ENCODE measurements at places on chromosomes 13 and 19.
A peak's percentile ranks its signal among the peaks of the same experiment; 100 is the strongest.

- peaks cover 44% of the 10 kb centered on the region for H3K36me3 ChIP-seq
- DNase-seq, result no peak
- H3K27me3 ChIP-seq, result no peaks in the 10 kb centered on the region
- H3K27ac ChIP-seq, result no peak overlapping the region
- peaks cover 16% of the 10 kb centered on the region for H3K4me1 ChIP-seq
These were observed 6.2 kb downstream of the PPP1R15A start for GRCh38 chr19:48878196-48879024.

GRCh38 chr19:29893606-29894284 lies 48.3 kb upstream of the URI1 start:
- DNase-seq, result no peak
- H3K36me3 ChIP-seq, result no peaks in the 10 kb centered on the region
- no peaks in the 10 kb centered on the region for H3K4me1 ChIP-seq

GRCh38 chr13:89846926-89847585 lies 1500.4 kb upstream of the MIR17HG start:
- H3K36me3 ChIP-seq, result no peaks in the 10 kb centered on the region
- H3K4me1 ChIP-seq, result no peaks in the 10 kb centered on the region
- H3K27ac ChIP-seq, result no peak overlapping the region
- no peak overlapping the region for H3K4me3 ChIP-seq
- no peak for DNase-seq

DNA sequence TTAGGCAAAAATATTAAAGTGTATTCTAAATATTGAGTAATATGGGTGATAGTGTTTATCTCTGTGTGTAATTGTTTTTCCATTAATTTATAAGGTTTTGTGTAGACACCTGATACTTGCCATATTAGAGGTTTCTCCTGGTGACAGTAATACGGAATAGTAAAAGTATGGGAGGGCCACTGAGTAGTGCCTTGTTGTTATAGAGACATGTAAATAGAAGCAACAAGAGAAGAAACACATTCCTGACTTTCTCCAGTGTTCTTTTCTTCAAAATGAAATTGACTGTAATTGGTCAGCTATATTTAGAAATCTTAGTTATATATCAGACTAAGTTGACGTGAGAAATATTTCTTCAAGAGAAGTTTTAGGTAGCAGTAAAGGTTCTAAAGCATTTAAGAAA lies 18.5 kb downstream of the RNASEH2B start:
- no peak for DNase-seq
- H3K27me3 ChIP-seq, result no peaks in the 10 kb centered on the region
- H3K4me1 ChIP-seq, result no peaks in the 10 kb centered on the region
- no peak overlapping the region for H3K27ac ChIP-seq
- no peak overlapping the region for H3K4me3 ChIP-seq
- H3K36me3 ChIP-seq, result peaks cover 2% of the 10 kb centered on the region

DNA sequence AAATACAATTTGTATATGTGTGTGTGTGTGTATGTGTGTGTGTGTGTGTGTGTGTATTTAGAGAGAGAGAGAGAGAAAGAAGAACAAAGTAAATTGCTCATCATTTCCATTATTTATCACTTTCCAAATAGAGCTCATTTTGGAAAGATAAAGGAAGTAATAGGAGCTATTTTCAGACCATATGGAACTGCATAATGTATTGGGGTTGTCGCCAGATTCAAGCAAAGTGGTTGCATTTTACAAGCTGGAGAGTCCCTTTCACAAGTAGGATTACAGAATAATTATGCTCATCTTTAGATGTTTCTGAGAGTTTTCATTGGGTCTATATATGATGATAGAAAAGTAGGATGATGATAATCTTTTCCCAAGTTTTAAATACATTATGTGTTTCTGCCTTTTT lies 842.7 kb upstream of the SLC10A2 start:
- H3K27ac ChIP-seq, result no peak overlapping the region
- H3K27me3 ChIP-seq, result no peaks in the 10 kb centered on the region
- H3K4me3 ChIP-seq, result no peak overlapping the region
- H3K4me1 ChIP-seq, result no peaks in the 10 kb centered on the region
- no peaks in the 10 kb centered on the region for H3K36me3 ChIP-seq
- no peak for DNase-seq

DNA sequence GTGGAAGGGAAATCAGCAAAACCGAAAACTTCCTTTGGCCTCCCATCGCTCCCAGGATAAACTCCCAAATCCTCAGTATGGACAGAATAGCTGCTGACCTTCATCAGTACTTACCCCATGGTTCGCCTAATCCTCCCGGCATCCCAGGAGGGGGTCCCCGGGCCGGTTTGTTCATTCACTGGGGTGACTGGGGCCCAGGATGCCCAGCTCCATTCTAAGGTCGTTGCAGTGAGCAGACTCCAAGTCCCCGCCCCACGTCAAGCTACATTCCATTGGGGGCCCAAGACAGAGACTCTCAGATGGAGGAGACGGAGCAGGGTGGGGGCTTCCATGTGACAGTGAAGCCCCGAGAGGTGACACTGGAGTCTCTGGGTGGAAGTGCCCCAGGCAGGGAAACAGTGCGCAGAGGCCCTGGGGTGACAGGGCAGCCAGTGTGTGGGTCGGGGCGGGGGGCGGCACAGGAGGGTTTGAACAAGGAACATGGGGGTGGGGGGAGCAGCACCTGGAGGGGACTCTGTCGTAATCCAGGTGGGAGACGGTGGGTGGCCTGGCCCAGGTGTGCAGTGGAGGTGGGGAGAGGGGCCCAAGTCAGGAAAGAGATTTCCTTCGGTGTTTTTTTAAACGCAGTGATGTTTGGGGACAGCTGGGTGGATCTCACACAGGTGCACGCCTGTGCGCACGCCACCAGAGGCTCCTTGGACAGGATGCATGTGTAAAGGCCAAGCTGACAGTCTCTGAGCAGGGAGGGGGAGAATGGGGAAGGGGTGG lies 5.1 kb downstream of the SSBP4 start:
- no peaks in the 10 kb centered on the region for H3K27me3 ChIP-seq
- DNase-seq, result no peak
- peaks cover 6% of the 10 kb centered on the region for H3K4me1 ChIP-seq
- no peaks in the 10 kb centered on the region for H3K36me3 ChIP-seq
- H3K27ac ChIP-seq, result no peak overlapping the region

GRCh38 chr19:51439021-51439465 lies 19.2 kb downstream of the SIGLEC8 start:
- no peak overlapping the region for H3K4me3 ChIP-seq
- H3K4me1 ChIP-seq, result no peaks in the 10 kb centered on the region
- no peak overlapping the region for H3K27ac ChIP-seq

DNA sequence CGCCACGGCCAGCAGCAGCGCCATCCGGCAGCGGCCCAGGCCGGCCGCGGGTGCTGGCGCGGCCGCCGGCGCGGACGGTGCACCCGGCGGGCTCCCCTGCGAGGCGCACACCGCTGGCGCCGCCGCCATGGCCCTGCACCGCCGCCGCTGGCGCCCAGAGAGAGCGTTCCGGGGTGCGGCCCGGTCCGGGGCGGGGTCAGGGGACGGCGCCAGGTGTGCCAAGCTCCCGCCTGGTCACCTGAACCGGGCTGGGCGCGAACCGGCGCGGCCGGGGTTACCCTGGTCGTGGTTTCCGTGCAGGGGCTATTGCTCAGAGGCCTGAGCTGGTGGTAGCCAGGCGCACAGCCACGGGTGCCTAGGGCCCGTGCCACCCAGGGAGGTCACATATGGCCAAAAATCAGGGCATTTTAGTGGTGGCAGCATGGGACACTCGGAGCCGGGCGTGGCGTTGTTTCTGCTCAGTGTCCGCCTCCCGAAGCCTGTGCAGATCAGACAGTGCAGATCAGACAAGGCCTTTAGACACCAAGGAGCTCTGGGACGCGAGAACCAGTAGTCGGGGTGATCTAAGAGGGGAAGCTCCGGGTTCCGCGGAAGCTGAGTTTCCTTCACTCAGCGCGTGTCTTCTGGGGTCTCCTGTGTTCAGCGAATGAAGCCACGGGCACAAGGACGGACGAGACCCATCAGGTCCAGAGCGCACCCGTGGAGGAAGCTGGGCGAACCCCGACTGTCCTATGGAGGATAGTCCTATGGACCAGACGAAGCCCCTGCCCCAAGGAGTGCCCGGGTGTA lies at the start of gene TMEM238:
TSS of gene TMEM238 (minus strand) at position 162 of the 789 bp plus-strand sequence. CDS start at position 129, 33 bp downstream.
- peak within 1 kb of the TSS; percentile 93 for H3K27ac ChIP-seq
- peaks cover 39% of the 10 kb centered on the region for H3K36me3 ChIP-seq
- no peak for DNase-seq
- peaks cover 9% of the 10 kb centered on the region for H3K4me1 ChIP-seq
- H3K27me3 ChIP-seq, result no peaks in the 10 kb centered on the region

DNA sequence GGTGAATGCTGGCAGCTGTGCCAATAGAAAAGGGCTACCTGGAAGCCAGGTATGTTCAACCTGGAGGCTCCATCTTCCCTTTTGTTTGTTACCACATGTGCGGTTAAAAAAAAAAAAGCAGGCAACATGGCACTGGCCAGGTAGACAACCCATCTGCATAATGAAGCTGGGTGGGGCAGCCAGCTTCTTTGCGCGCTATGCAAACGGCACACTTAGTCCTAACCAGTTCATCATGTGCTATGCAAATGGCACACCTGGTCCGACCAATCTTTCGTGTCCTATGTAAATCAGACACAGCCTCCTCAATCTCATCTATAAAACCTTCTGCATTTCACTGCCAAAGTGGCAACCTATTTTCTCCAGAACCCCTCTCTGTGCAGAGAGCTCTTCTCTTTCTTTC lies 11.3 kb upstream of the IGSF23 start:
- no peaks in the 10 kb centered on the region for H3K27me3 ChIP-seq
- DNase-seq, result no peak
- H3K4me1 ChIP-seq, result peaks cover 15% of the 10 kb centered on the region
- H3K36me3 ChIP-seq, result no peaks in the 10 kb centered on the region
- peak overlapping the region; percentile 34 for H3K27ac ChIP-seq

DNA sequence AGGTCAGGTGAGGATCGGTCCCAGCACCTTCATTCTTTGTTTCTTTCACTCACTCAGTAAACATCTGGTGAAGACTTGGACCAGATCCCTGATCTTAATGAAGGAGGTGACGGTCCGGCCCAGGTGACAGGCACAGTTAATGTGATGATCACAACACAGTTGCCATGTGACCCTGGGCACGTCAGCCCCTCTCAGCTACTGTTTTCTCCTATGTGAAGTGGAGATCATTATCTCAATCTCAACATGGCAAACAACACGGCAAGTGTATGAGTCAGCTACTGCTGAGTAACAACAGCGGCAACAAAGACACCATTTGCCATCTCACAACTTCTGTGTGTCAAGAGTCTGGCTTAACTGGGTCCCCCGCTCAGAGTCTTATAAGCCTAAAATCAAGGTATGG lies 74.6 kb downstream of the GNG7 start:
- H3K36me3 ChIP-seq, result no peaks in the 10 kb centered on the region
- no peak overlapping the region for H3K4me3 ChIP-seq
- peak overlapping the region; percentile 89 for H3K27ac ChIP-seq
- DNase-seq, result no peak

- H3K36me3 ChIP-seq, result peaks cover 18% of the 10 kb centered on the region
- no peaks in the 10 kb centered on the region for H3K27me3 ChIP-seq
- DNase-seq, result no peak
- no peak overlapping the region for H3K4me3 ChIP-seq
These were observed 1.9 kb upstream of the SH2D3A start for GRCh38 chr19:6769006-6769619.

- no peak overlapping the region for H3K27ac ChIP-seq
- no peaks in the 10 kb centered on the region for H3K4me1 ChIP-seq
- no peak overlapping the region for H3K4me3 ChIP-seq
- DNase-seq, result no peak
- H3K27me3 ChIP-seq, result no peaks in the 10 kb centered on the region
- no peaks in the 10 kb centered on the region for H3K36me3 ChIP-seq
These were observed 19.2 kb upstream of the ZC3H13 start for GRCh38 chr13:46071590-46072249.

DNA sequence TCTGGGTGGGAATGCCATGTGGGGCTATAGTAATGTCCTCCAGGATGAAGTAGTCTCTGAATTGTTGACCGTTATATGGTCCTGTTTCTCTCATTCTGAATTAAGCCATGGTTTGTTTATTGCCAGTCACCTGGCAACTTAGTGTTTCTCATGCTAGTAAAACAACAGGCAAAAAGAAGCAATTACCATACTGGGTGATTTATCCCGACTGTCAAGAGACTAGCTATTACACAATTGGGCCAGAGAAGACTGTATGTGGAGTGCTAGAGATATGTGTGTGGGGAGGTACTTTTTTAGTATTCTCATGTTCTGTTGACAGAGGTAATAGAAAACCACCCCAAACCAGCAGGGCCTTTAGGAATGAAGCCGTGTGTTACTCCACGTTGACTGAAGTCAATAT lies 258.2 kb downstream of the TDRD3 start:
- no peaks in the 10 kb centered on the region for H3K4me1 ChIP-seq
- DNase-seq, result no peak
- no peak overlapping the region for H3K4me3 ChIP-seq
- no peaks in the 10 kb centered on the region for H3K27me3 ChIP-seq
- H3K27ac ChIP-seq, result no peak overlapping the region
- H3K36me3 ChIP-seq, result no peaks in the 10 kb centered on the region

GRCh38 chr19:31319465-31319864 lies 29.8 kb downstream of the TSHZ3 start:
- no peaks in the 10 kb centered on the region for H3K4me1 ChIP-seq
- no peak for DNase-seq
- H3K27ac ChIP-seq, result no peak overlapping the region
- no peak overlapping the region for H3K4me3 ChIP-seq
- H3K27me3 ChIP-seq, result no peaks in the 10 kb centered on the region

GRCh38 chr13:93352616-93353015 lies 126.0 kb downstream of the GPC6 start:
- H3K4me1 ChIP-seq, result no peaks in the 10 kb centered on the region
- H3K4me3 ChIP-seq, result no peak overlapping the region
- no peaks in the 10 kb centered on the region for H3K36me3 ChIP-seq
- no peak overlapping the region for H3K27ac ChIP-seq
- no peaks in the 10 kb centered on the region for H3K27me3 ChIP-seq

- no peaks in the 10 kb centered on the region for H3K4me1 ChIP-seq
- H3K4me3 ChIP-seq, result no peak overlapping the region
- H3K36me3 ChIP-seq, result peaks cover 11% of the 10 kb centered on the region
- H3K27me3 ChIP-seq, result no peaks in the 10 kb centered on the region
- H3K27ac ChIP-seq, result no peak overlapping the region
- DNase-seq, result no peak
These were observed 45.3 kb downstream of the NFIC start for GRCh38 chr19:3411636-3412035.

- H3K27ac ChIP-seq, result no peak overlapping the region
- H3K4me1 ChIP-seq, result no peaks in the 10 kb centered on the region
- no peak for DNase-seq
- H3K36me3 ChIP-seq, result peaks cover 21% of the 10 kb centered on the region
- H3K4me3 ChIP-seq, result no peak overlapping the region
- no peaks in the 10 kb centered on the region for H3K27me3 ChIP-seq
These were observed 1438.1 kb downstream of the UQCRFS1 start for GRCh38 chr19:27774827-27775226.

DNA sequence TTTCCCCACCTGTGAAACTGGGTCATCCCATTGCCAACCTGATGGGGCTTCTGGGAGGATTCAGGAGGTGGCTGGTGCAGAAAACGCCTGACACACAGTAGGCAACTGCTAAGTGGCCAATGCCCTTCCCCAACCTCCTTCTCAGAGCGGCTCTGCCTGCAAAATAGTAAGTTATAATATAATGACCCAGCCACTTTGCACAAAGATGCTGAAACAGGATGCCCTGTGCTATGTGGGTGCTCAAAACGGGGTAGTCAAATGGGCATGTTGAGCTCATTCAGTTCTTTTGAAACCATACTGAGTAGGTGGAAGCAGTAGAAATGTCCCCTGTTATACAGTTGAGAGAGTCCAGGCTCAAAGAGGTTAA lies 507 bp downstream of the MARCHF2 start:
- DNase-seq, result no peak
- H3K4me3 ChIP-seq, result peak overlapping the region; percentile 70
- H3K27me3 ChIP-seq, result no peaks in the 10 kb centered on the region
- no peak overlapping the region for H3K27ac ChIP-seq
